Pancreas (tissue), 10 donors: ENCODE measurements at places on chromosomes 4 and X.

DNA sequence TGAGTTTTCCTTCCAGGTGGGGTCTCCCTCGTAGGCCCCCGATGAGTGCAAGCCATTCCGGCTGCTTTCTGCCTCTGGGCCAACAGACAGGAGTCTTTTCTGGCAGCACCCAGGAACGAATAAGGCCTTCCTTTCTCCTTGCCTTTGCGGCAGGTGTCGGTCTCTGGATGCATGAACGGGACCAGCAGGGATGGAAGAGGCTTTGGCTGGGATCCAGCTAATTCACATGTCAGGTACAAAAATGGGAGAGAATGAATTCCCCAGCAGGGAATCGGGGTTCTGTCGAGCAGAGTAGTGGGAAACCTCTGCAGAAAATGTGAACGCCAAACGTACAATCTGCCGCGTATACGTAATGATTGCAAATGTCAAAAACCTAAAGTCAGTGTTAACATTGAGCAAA, 146.1 kb upstream of the TBL1X start:
- no peak for DNase-seq

DNA sequence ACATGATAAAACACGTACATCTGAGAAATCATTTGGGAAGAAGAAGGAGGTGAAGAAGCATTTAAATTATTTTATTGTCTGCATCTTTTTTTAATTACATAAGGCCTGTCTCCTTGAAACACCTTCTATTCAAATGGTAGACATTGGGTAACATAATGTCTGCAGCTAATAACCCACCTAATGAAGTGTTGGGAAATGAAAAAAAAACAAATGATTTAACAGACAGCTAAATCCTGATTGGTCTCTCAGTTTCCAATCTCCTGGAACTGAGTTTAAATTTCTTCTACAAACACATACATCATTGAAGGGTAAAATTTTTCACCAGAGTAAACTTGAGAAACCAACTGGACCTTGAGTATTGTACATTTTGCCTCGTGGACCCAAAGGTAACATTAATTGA, at the start of gene AMTN:
Gene AMTN, plus strand, starts transcription at position 301 of the 400 bp plus-strand sequence. CDS start 209 bp downstream, outside the sequence.
- DNase-seq: no peak

DNA sequence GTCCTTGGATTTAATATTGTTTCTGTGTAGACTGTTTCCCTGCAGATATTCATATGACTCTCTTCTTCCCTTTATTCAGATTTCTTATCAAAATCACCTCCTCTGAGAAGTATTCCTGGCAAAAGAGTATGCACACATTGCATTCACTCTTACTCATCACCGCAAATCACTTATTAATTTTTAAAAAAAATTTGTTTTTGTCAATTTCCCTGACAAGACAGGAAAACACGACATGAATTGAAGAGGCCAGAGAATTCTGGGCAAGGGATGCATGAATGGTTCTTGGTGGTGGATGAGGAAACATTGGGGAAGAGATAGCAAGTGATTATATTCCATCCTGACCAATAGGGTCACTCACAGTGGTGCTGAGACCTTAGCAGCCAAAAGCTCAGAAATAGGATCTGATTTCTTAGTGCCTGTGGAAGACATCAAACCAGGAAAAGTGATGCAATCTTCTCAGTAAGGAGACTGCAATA, 522.5 kb upstream of the AGA start:
- no peak for DNase-seq

DNA sequence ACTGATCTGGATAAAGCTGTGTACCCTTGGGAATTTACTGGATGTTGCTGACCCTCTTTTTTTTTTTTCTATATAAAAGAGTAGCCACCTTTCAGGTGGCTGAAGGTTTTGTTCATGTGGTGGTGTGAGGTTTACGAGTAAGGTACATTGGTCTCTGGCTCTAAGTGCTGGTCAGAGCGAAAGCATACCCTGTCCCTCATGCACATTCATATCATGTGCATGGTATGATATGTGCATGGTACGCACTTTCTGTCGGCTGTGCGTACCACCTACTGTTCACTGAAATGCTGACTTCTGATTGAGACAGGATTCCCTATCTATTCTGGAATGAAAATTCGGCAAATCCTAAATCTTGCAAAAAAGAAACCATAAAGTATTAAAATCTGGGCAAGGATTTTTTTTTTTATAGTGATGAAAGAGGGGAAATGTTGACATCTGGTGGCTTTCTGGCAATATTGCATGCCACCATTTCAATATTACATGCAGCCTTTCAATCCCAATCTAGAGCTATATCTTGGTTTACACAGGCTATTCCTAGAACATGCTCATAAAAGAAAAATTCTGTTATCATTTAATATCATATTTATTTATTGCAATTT, 32.8 kb downstream of the FAM149A start:
- no peak for DNase-seq

DNA sequence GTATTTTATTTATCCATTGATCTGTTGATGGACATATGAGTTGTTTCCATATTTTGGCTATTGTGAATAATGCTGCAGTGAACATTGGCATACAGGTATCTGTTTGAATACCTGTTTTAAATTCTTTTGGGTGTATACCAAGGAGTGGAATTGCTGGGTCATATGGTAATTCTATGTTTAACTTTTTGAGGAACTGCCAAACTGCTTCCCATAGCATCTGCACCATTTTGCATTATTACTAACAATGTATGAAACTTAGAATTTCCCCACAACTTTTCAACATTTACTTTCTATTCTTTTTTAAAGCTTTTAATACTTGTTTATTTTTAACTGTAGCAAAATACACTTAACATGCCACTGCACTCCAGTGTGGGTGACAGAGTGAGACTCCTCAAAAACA, 57.0 kb upstream of the MSN start:
- no peak for DNase-seq

DNA sequence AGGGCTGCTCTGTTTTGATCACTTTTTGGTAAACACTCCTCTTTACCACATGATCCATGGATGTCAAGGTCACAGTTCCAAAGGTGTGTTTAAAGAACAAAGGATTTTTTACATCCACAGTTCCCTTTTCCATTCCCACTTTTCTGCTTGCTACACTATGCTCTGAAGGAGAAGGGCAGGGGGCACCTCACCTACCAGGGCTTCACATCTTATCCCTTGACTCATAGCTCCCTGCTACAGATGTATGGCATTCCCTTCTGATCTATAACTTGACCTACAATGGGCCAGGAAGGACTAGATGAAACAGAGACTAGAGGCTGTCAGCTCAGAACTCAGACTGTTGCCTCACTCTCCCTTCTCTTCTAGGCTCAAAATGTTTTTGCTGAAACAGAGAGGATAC, 233.1 kb upstream of the RPS6KA3 start:
- no peak for DNase-seq

GRCh38 chr4:169618286-169618685, 2.1 kb upstream of the CLCN3 start:
- no peak for DNase-seq

- DNase-seq: no peak
Observed at GRCh38 chr4:48266781-48267180, 2.9 kb downstream of the TEC start.

- DNase-seq: no peak
Observed at GRCh38 chr4:65669111-65670019, 924 bp downstream of the EPHA5 start.

- no peak for DNase-seq
Observed at GRCh38 chrX:153921511-153922446, 4.3 kb downstream of the ARHGAP4 start.

DNA sequence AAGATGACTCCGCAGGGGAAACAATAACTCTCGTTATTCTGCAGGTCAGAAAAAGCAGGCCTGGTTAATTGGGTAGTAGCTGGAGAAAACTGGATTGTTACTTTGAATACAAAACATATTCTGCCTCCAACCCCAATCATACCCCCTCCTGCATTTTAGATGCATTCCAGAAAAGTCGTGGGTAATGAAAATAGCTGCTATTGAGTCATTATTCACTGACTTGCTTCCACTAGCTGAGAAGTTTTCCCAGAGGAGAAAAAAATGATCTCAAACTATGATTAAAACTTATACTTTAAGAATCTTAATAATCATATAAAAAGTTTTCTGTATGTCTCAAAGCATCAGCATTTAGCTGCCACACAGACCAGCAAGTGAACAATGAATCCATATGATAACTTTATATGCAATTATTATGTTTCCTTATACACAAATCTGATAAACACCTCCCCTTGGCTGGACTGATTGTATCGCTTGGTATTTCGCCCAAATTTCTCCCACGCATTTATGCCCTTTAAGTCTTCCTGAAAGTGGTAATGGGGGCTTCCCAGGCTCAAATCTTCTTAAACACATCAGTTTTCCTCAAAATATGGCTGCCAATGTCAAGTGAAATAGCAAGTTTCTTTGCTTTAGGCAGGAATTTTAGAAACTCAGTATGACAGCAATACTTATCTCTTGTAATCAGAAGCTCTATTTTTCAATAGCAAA, 181.0 kb downstream of the LDB2 start:
- no peak for DNase-seq
